ENCODE measurements at places on chromosomes 4 and X.

GRCh38 chrX:39398215-39398962 lies 597.1 kb downstream of the MID1IP1 start:
- no peak for DNase-seq

- DNase-seq = no peak
These were observed 53.3 kb downstream of the MED28 start for GRCh38 chr4:17667653-17668201.

GRCh38 chrX:49673394-49673793 lies 22.4 kb downstream of the PAGE1 start:
- no peak for DNase-seq

DNA sequence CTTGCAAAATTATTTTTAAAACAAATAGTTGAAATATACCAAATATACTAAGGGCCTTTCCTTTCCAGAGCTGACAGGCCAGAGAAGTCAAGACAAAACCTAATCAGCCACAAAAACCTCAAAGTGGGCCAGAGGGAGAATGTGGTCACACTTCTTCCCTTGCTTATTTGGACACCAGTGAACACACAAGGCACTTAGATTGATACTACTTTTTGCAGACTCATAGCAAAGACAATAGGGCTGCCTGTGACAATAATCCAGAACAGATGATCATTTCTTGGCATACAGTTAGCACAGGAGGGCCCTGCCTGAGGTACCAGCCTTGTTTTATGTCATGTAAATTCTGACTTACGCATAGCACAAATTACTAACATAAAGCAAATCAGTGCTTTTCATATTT lies 215.7 kb upstream of the NEIL3 start:
- no peak for DNase-seq

- no peak for DNase-seq
These were observed 120.3 kb upstream of the DKK2 start for GRCh38 chr4:107156443-107156842.

DNA sequence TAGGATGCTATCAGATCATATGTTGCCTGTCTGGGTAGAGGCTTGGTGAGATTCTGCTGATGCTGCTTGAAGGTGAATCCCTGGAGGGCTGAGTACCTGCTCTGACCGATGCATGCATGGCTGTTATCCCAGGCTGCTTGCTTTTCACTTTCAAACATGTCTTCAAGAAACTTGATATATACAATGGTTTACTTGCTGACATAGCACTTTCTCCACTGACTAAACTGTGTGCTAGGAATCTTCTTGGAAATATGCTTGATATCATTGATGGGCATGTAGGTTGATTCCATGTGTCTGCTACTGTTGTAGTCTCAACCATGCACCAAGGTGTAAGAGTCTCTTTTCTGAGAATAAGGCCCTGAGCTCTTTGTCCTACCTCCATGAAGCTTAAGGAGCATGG lies 79.6 kb upstream of the WDR1 start:
- DNase-seq = no peak

DNA sequence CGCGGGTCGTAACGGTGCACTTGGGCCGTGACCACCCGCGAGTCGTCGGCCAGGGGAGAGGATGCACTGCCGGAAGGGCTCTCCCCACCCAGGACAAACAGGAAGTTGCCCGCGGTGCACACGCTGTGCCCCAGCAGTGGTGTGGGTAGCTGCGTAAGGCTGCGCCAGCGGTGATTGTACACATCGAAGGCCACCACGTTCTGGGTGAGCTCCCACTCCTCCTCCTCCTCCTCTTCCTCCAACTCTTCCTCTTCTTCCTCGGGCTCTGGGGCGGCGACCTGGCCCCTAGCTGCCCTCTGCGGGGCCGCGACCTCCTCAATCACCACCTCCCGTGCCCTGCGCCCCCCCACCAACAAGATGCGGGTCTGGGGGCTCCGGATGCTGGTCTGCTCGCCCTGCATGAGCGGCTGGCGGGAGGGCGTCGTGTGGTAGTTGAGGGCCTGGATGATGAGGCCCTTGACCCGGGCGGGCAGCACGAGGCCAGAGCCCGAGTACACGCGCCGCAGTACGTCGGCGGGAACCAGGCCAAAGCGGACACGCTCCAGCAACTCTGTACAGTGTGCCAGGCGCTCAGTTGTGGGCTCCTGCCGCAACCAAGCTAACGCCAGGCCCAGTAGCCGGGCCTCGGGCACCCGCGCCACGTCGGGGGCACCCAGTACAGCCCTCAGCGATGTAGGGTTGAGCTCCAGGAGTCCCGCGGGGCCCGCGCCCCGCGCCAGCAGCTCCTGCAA lies 1.4 kb downstream of the KLHL34 start:
- DNase-seq = no peak

DNA sequence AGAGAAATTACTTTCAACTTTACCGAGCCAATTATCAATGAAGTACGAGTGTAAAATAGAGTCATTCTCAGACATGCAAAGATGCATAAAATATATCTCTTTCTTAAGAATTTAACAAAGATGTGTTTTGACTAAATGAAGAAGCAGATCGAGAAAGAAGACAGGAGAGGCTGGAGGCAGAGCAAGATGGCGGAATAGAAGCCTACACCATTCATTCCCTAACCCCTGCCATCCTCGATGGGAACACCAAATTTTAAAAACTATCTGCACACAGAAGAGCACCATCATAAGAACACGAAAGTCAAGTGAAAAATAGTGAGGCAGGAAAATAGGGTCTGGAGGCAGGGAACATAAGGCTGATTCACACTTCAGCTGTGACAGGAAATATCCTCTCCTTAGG lies 35.0 kb downstream of the CCDC158 start:
- DNase-seq = no peak

GRCh38 chrX:133640161-133641015 lies 225.1 kb upstream of the GPC4 start:
- no peak for DNase-seq

GRCh38 chr4:37964734-37965457 lies 4.7 kb downstream of the PTTG2 start:
- DNase-seq = no peak

GRCh38 chr4:69058410-69059059 lies 37.7 kb upstream of the UGT2B7 start:
- no peak for DNase-seq

DNA sequence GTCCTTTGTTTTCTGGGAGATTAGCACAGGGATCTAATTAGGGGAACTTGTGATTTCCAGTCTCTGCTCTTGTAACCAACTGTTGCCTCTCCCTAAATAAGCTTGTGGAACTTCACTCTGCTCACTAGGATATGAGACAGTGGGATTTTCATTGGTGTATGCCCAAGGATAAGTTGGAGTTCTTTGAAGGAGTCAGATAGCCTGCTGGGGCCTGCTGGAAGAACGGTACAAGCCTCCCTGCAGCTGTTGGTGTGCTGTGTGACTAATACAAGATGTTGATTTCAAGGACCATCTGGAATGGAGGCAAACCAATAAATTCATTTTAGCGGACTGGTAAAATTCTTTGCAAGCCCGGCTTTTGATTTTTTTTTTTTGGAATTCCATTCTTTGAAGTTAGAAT lies 167.0 kb downstream of the AASDH start:
- DNase-seq = no peak

- DNase-seq = no peak
These were observed 82.5 kb downstream of the TBC1D9 start for GRCh38 chr4:140673729-140674128.

DNA sequence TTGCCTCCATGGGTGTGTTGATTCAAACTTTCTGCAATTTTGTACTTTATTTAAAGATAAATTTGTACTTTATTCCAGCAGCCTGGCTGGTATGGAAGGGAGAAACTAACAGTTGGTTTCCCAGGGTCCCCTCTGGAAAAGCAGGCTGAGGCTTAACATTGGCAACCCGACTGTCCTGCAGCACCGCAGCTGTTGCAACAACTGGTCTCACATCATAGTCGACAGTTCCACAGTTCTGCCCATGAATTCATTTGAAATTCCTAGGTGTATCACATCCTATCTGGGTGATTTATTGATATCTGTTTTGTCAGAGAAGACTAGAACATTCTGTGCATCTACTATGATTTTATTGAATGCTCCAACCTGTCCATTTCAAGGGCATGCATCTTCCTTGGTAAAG lies 98.8 kb upstream of the GATB start:
- no peak for DNase-seq

DNA sequence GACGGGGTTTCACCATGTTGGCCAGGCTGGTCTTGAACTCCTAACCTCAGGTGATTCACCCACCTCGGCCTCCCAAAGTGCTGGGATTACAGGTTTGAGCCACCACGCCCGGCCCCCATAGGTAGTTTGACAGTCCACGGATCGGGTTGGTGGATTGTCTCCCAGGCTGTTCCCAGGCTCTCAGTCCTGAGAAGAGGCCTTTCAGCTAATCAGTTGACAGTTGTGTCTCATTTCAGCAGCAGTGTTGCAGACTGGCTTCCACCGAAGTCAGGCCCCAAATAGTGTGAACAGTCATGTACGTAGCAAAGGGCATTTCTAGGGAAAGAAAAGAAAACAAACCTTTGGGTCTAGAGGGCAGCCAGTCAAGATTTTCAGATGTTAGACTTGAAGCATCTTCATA lies 102.4 kb upstream of the TLR3 start:
- no peak for DNase-seq

GRCh38 chr4:149723065-149723464 lies 92.6 kb downstream of the IQCM start:
- DNase-seq = no peak

- no peak for DNase-seq
These were observed 4.3 kb downstream of the AMTN start for GRCh38 chr4:70522626-70523025.

Data from activated CD8-positive, alpha-beta memory T cell treated with anti-CD3 and anti-CD28 coated beads for 1 hour (primary cell).